ENCODE measurements at places on chromosomes 11 and 22.

GRCh38 chr11:16468735-16469453 is 112.5 kb upstream of the SOX6 start:
- DNase-seq = no peak

DNA sequence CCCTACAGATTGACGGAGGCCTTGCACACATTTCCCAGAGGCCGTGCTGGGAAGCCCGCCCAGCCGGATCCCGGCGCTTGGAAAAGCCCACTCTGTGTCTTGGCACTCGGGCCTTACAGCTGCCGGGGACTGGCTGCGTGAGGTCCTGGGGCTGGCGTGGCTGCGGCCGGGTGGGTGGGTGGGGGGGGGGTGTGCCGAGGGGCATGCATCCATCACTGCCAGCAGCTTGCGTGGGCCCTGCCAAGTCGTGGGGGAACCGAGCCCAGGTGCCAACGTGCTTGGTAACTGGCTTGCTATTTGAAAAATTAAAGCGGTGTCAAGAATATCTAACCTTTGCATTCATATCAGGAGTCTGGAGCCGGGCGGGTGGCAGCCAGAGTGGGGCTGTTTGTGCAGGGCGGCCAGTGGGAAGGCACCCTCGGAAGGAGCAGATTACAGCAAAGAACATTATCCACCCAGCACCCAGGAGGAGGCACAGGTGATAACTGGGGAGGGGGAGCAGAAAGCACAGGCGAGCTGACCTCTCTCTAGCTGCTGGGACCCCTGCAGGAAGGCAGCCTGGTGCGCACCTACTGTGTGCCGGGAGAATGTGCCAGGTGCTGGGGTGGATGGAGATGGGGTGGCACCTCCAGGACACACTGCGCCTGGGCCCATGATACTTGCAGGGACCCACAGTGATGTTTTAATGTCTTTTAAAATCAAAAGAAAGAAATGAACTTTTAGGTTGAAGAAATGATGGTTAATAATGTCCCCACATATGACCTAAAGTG is 28.5 kb upstream of the SMIM38 start:
- DNase-seq = no peak

DNA sequence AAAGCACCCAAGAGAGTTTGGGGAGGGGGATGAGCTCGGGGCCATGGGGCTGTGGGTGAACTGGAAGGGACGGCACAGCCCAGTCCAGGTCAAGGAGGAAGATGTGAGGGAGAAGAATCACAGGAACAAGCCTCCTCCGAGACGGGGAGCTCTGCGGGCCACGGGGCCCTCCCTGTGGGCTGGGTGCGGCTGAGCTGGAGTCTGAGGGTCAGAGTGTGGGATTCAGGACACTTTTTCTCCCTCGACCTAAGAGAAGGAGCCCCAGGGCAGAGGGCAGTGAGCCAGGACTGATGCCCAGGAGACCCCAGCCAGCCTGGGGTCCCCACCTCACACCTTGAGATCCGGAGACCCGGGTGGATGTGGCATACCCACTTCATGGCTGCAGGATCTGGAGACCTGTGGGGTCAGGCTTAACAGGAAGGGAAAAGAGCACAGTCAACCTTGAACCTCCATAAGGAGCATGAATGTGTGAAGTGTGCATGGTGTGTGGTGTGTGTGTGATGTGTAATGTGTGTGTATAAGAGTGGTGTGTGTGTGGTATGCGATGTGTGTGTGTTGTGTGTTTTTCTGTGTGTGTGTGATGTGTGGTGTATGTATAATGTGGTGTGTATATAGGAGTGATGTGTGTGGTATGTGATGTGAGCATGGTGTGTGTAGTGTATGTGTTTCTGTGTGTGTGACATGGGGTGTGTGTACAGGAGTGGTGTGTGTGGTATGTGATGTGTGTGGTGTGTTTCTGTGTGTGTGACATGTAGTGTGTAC is 504.6 kb downstream of the BRD1 start:
- no peak for DNase-seq

GRCh38 chr11:73196576-73196975 is 21.5 kb upstream of the P2RY2 start:
- DNase-seq = no peak

- DNase-seq = no peak
Observed at GRCh38 chr11:95937358-95937757, 13.5 kb upstream of the MTMR2 start.

DNA sequence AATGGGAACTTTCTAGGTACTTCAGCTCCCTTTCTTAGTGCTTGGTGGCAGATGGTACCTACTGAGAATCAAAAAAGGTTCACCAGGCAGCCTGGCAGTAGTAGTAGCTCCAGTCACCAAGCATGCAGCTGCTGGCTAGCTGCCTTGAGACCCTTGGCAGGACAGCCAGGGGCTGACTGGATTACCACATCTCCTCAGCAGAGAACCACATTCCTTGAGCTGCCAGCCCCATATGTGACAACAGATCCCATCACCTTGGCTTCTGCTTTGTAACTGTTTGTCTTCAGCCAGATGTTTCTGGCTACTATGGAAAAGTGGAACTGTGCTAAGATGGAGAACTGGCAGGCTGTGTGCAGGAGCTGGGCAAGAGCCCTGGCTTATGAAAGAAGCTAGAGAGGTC is 39.6 kb upstream of the CHRM4 start:
- DNase-seq = no peak

DNA sequence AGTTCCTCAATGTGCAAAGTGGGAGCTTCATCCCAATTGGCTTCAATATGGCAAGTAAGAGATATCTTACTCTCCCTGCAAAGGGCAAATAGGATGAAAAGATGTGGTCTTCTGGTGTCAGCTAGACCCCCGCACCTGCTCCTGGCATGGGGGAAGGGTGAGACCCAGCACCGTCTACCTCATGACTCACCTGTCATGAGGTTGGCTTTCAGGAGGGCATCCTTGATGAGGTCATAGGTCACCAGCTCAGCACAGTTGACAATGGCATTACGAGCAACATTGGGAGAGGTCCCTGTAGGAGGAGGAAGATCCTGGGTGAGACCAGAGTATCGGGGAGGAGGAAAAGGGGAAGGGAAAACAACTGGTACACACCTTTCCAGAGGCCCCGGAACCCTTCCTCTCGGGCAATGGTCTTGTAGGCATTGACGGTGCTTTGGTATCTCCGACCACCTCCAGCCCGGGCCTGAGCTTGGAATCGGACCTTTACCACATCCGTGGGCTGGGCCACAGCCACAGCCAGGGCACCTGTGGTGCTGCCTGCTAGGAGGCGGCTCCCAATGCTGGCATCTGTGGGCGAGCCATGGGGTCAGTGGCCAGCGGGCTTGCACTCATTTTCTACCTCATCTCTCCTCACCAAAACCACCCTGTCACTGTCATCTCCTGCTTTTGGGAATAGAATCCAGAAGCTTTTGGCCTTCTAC is 6.0 kb downstream of the UCP2 start:
- no peak for DNase-seq

DNA sequence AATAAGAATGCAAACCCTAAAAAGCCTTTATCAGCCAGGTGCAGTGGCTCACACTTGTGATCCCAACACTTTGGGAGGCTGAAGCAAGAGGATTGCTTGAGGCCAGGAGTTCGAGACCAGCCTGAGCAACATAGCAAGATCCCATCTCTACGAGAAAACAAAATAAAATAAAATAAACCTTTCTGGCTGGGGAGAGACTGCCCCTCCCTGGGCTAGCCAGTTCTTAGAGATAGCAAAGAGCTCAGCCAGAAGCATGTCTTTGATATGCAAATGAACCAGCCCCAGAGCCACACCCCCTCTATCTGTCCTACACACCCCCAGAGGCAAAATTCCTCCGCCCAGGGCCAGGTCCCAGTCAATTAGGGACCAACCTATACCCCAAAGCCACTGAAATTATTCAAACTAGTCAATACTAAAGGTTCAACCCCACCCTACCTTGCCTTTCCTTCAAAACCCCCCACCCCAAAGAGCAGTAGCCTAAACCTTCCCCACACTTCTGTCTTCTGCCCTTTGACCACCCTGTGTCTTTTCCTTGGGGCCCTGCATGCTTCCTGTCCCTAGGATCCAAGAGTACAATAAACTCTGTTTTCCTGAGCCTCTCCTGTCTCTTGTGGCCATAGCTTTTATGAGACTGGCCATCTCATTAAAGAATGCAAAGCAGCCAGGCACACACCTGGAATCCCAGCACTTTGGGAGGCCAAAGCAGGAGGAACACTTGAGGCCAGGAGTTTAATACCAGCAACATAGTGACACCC is 37.3 kb upstream of the CXCR5 start:
- no peak for DNase-seq

DNA sequence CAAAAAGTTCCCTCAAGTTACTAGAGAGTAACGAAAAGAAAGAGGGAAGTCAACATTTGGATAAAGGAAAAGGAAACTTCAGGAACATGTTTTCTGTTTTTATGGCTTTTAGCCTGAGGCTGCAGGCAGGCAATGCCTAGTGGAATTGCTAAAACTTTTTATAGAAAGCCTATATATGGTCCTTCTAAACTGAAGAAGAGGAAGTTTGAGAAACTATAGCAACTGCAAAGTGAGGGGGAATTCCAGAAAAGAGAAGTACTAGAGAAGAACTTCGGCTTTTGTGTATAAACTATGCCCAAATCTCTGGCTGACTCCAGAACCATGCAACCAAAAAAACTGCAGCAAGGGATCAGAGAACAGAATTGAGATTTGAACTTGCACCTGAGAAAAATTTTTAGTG is 74.3 kb upstream of the ARHGAP42 start:
- peak; percentile 21 for DNase-seq

DNA sequence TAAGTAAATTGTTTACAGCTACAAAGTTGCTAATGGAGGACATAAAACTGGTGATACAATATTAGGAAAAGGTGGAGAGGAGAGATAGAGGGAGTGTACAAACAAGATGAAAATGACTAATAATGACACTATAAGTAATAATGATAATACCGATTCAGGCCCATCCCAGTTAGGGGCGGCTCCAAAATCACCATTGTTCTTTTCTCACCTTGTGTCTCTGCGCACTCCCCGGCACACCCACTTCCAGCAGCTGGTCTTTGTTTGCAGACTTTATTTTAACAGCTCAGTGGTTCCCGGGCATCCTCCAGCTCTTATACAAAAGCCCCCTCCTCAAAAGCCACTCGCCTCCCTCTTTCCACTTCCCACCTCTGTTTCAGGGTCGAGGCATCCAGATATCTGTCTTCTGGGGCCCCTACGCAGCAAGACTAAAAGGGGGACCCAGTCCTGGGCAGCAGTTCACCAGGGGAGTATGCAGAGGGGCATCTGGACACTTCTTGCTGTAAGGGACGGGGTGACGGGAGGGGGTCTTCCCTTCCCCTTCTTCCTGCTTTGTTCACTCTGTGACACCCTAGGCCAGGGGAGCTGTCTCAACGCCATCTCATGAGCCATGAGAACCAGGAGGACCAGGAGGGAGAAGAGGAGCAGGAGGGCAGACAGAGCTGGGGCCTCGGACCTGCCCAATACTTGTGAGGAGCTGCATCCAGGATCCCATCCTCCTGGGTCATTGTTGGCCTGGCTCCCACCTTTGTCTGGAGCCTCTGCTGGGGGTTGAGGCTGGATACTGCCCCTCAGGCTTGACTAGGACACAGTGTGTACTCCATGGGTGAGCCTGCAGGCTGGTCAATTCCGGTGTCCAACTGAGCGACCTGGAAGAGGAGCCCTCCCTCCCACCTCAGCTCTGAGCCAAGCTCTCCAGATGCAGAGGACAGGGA is 2.7 kb downstream of the APOL2 start:
- no peak for DNase-seq

DNA sequence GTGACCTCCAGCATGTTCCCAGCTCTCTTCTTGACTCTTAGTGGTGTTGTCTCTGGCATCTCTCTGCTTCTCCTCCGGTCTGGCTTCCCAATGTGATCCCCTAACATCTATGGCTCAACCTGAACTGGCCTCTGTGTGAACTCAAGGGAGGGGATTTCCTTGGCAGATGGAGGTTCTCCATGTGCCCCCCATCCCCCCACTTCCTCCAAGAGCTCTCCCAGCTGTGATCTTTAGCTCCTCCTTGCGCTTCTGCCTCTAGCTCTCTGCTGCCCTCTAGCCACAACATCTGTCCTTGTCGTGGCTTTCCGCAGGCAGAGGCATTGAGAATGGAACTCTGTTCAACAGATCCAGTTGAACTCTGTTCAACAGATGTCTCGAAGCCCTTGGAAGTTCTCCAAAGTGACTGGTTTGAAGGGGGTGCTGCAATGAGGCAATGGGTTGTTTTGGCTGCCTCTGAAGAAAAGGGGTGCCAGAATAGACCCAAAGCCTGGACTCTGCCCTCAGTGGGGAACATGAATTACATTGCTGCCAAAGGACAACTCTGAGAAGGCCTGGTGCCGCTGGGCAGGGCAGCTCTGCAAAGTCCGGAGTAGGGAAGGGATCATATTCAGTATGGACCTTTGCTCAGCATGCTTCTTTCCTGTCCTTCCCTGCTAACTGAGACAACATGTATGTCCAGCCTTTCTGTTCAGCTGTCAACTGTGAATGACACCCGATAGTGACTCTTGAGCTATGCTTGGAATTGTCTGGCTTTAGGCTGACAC is 61.9 kb downstream of the ADM start:
- DNase-seq = peak; percentile 82

GRCh38 chr11:28793282-28793738 is 685.1 kb downstream of the METTL15 start:
- DNase-seq = no peak

DNA sequence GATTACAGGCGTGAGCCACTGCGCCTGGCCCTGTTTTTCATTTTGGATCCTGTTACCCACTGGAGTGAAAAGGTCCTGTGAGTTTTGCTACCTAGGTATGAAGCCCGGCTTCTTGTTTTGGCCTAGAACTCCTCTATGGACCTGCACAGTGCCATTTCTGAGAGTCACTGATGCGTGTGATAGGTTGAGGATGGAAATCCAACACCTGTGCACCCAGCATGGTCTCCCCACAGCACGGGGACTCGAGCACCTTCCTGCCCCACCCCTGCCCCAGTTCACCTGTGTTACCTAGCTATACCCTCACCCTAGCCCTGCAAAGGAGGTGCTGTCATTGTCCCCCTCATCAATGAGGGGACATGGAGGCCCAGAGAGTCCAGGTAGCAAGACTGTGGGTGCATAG is 5.1 kb downstream of the FBLN1 start:
- no peak for DNase-seq

- no peak for DNase-seq
Observed at GRCh38 chr11:115676206-115676605, 172.0 kb upstream of the CADM1 start.

DNA sequence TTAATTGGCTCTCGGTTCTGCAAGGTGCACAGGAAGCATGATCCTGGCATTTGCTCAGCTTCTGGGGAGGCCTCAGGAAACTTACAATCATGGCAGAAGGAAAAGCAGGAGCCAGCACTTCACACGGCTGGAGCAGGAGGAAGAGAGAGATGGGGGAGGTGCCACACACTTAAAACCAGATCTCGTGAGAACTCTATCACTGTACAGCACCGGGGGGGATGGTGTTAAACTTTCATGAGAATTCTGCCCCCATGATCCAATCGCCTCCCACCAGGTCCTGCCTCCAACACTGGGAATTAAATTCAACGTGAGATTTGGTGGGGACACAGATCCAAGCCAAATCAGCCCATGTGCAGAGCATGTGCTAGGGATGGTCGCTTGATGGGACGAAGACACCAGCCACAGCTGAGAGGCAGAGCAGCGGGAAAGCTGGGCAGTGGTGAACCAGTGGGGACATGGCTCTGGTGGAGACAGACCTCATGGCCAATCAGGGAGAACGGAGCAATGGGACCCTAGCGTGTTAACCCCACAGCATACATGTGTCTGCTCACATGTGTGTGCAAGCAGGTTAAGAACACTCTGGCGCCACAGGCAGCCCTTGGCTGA is 6.2 kb downstream of the TANGO2 start:
- DNase-seq = no peak
